ENCODE measurements at places on chromosomes 1 and 21.

DNA sequence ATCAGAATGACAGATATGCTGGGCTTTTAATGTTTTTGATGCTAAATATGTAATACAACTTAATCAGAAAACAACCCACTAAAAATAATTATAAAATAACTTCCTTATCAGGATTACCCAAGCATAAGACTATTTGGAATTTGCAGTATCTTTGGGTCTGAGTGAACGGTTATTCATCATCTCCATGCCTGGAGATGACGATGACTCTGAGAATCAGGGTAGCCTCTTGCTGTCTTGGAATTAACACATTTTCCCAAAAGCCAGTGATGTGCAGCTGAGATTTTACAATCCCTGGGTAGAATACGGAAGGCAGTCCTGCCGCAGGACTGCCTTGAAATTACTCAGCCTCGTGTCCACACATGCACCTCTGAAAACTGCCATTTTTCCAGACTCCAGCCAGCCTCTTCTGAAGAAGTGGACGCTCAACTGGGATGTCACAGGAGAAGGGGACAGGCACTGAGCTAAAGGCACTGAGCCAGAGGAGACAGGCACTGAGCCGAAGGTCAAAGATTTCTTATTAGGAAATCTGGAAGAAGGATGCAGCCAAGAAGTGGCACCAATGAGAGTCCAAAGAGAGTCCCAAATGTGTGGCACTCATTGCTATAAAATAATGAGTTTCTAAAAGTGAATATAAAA is 85.5 kb downstream of the PGBD5 start:
- no peak for DNase-seq

GRCh38 chr1:239388159-239388485 is 1.8 kb downstream of the CHRM3 start:
- no peak for DNase-seq

GRCh38 chr1:77672374-77672773 is 10.1 kb downstream of the ZZZ3 start:
- DNase-seq = no peak

- DNase-seq = no peak
Measured at GRCh38 chr1:44200336-44200735, 12.9 kb upstream of the DMAP1 start.

DNA sequence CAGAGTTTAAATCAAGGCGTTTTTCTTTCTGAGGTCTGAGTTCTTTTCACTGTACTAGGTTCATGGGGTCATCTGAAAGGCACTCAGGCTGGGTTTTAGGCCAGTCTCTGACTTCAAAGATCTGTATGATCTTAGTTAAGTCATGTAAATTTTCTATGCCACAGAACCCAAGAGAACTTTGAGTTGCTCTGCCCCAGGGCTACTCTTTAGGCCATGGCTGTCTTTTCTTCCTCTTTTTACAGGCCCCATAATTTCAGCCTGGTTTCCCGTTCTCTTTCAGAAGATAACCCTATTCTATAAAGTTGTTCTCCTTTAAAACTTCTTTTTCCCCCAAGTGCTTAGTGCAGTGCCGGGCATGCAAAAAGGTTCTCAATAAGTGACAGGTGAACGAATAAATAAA is 26.1 kb downstream of the METTL13 start:
- DNase-seq = no peak

DNA sequence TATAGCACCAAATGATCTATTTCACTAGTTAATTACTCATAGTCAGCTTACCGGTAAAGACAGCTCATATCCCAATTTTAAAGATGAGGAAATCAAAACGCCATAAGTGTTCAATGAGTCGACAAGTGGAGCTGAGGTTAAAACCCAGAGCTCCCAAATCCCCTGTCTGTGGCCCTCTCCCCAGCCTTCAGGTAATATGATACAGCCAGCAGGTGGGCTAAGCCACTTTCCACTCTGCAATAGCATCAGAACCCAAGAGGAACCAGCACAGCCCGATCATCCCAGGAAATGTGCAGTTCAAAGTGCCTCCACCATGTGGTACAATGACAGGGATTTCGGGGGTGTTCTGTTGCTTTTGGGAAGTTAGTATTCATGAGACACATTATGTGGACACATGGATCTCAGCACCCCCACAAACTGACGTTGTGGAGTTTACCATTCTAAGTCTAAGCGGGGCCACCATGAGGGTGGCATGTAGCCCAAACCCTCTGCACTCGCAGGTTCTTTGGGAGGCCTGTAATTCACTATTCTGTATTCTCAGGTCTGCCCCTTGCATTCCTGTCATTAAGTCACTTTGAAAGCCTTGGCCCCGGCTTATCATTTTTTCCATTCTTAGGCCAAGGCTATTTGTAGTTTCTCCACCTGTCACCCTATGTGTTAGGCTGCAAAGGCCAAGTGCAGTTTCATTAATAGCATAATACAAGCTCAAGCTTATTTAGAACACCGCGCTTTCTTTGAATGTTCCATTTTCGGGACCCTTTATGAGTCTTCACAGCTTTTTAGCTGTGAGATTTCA is 26.3 kb upstream of the ACTN2 start:
- no peak for DNase-seq

- DNase-seq = no peak
Measured at GRCh38 chr1:55209247-55209646, 5.9 kb downstream of the USP24 start.

- DNase-seq = no peak
Measured at GRCh38 chr1:230735447-230735846, 11.7 kb upstream of the CAPN9 start.

GRCh38 chr21:38289705-38290485 is 33.1 kb downstream of the KCNJ15 start:
- DNase-seq = no peak

DNA sequence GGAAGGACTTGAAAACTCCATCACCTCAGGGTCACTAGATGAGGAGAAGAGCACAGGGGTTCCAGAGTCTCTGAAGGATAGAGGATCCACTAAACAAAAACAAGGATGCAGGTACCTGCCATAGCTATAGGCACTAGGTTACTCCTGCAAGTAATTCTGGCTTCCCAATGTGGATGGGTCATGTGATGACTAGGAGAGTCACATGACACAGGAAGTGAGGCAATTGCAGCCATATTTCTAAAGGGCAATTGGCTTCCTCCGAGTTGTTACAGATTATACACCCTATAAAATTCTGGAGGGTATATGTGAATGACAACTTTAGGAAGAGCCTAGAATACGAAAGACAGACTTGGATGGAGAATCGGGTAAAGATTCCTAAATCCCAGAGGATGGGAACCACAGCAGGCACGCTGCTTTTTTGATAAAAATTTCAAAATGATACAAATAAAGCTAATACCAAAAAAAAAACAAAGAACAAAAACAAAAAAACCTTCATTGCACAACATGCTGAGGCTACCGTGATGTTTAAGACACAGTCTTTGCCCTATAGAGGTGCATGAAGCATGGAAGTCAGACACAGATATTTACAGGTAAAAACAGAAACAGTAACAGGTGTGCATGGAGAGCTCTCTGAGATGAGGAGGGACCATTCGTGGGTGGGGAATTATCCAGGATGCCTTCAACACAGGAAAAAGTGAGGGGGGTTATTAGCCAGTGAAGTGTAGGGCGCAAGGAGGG is 10.5 kb downstream of the MTX1 start:
- DNase-seq = peak; percentile 48

DNA sequence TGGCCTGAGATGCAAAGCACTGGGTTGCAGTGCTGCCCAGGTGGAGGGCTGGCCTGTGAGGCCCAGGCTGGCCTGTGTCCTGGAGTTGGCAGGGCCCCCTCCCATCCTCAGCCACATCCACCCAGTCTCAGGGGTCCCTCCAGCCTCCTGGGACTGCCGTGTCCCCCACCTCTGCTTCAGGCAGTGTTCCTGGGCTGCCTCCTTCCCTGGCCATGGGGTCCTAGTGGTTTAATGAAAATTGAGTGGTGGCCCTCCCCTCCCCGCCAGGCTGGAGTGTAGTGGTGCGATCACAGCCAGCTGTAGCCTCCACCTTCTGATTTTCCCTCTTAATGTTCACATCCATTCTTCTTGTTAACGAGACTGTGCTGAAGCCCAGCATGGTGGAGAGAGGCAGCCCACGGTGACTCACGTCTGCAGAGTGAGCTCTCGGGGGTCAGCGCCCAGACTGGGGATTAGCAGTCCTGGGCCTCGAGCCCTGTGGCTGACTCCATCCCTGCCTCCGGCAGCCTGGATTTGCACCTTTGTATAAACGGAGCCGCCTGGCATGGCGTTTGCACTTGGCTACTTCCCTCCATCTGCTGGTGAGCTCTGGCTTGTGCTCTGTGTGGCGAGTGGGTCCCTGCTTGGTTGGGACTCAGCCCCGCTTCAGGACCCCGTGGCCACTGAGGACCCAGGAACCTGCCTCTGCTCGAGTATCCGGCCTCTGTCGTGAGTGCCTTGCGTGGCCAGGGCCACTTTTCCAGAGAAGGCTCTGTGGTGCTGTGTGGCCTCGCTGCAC is 6.9 kb downstream of the MIB2 start:
- no peak for DNase-seq

DNA sequence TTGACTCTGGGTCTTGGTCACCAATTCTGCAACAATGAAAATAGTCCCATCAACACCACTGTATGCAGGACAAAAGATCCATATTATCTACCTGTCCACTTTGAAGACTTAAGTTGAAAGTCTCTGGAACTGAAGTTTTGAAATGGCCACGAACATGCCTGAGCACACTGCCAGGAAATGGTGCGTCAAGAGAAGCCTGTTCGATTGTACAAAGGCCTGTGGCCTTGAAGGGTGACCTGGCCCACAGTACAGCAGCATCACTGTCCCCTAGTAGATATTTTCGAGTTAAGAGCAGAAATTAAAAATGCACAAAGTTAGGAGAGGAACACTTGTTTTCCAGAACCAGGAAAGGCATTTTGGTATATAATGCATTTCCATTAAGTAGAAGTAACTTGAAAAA is 78.5 kb downstream of the BACH1 start:
- DNase-seq = no peak

- peak; percentile 66 for DNase-seq
Measured at GRCh38 chr1:58816072-58816746, 32.4 kb upstream of the JUN start.

Measured in nucleus accumbens (tissue), 56 donors.